DND-41 (cell line): ENCODE measurements at places on chromosomes 5 and 9.

DNA sequence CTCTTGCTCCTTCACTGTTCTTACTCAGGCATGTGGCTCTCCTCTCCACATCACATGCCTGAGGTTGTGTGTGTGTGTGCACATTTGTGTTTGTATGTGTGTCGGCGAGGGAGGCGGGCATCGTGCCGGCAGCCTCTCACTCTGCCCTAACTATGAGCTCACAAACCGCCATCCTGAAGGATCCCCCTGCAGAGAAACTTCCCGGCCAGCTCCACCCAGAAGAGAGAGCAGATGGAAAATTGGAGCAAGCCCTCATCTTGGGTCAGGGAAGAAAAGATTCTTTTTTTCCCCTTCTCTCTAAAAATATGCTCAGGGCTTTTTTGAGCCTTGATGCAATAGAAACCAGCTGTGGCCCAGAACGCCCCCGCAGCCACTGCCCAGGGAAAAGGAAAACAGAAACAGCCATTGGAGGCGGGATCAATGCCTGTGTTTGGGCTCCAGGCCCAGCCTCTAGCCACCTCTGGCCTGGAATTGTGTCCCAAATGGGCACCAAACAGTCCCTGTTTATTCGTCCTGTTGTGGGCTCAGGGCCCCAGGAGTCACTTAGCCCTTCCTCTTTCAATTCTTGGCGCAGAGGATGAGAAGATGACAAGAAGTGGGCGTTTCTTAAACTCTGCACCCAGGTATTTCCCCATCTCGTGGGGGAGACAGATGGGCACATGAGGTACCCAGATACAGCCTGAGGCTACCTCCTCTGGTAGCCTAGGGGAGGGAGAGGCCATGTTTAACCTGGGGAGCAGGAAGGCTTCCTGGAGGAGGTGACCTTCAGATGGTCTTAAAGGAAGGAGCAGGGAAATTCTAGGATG, 151.5 kb downstream of the RGS3 start:
- no peak for DNase-seq
- no peaks in the 10 kb centered on the region for H3K4me1 ChIP-seq
- H3K27ac ChIP-seq = no peak overlapping the region
- no peaks in the 10 kb centered on the region for H3K27me3 ChIP-seq

- no peaks in the 10 kb centered on the region for H3K36me3 ChIP-seq
- H3K27ac ChIP-seq = no peak overlapping the region
- H3K4me3 ChIP-seq = no peak overlapping the region
- no peak for DNase-seq
- H3K4me1 ChIP-seq = no peaks in the 10 kb centered on the region
- H3K27me3 ChIP-seq = peaks cover 6% of the 10 kb centered on the region
Measured at GRCh38 chr5:168422431-168422830, 63.8 kb upstream of the RARS1 start.

GRCh38 chr9:17900606-17901005, 321.7 kb downstream of the SH3GL2 start:
- H3K4me1 ChIP-seq = no peaks in the 10 kb centered on the region
- H3K4me3 ChIP-seq = no peak overlapping the region
- H3K27ac ChIP-seq = no peak overlapping the region
- no peaks in the 10 kb centered on the region for H3K27me3 ChIP-seq
- H3K36me3 ChIP-seq = no peaks in the 10 kb centered on the region

GRCh38 chr5:76524101-76524835, 98.9 kb downstream of the F2RL2 start:
- no peaks in the 10 kb centered on the region for H3K36me3 ChIP-seq
- no peak overlapping the region for H3K4me3 ChIP-seq
- H3K4me1 ChIP-seq = no peaks in the 10 kb centered on the region
- no peaks in the 10 kb centered on the region for H3K27me3 ChIP-seq
- no peak for DNase-seq
- no peak overlapping the region for H3K27ac ChIP-seq

DNA sequence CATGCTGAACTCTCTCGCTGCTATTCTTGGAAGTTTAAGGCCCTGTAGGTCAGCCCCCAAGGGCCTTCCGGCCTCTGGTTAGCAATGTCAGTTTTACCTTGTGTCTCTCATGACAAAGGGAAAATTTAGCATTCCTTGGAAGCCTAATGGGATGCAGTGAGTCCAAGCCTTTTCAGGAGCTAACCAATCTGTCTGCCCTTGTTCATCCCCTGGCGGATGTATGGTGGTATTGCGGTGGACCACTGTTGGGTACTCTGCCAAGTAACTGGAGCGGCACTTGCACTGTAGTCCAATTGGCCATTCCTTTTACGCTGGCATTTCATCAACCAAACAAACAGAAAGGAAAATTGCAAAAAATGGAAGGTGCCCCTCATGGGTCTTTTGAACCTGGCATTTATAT, 318.4 kb upstream of the NMUR2 start:
- no peak for DNase-seq
- no peak overlapping the region for H3K27ac ChIP-seq
- no peaks in the 10 kb centered on the region for H3K4me1 ChIP-seq
- H3K4me3 ChIP-seq = no peak overlapping the region
